ENCODE measurements at places on chromosomes 12 and 14.

GRCh38 chr14:95993768-95994592, 45.2 kb upstream of the C14orf132 start:
- DNase-seq, result peak; percentile 38

DNA sequence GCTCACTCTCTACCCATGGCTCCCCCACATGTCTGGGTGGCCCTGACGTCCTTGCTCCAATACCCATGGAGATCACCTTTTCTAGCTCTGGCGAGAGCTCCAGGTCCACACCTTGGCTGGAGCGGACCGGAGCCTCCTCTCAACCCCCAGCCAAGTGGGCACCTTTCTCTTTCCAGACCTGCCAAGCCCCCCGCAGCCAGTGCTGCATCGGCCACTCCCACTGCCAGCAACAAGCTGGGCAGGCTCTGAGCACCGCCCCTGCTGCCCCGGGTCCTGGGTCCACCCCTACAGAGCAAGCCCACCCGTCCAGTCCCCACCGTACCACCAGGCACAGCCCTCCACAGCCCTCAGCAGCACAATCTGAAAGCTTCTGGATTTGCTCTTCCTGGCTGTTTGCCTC, 98.2 kb upstream of the C14orf180 start:
- no peak for DNase-seq

- DNase-seq, result no peak
Observed at GRCh38 chr12:66041651-66042363, 88.7 kb downstream of the LLPH start.

DNA sequence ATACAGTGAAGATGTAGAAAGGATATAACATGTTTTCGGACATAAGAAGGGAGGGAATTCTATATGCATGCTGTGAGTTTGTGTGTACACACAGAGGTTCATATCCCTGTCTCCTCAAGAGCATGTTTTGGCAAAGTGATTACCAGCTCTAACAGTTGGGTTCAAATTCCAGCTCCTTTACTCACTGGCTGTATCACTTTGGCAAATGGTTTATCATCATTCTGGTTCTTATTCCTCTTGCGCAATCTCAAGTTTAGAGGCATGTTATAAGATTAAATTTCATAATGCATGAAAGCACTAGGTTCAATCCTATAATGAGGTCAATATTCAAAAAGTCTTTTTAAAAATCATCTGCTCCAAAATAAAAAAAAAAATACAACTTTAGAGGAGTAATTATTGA, 107.7 kb upstream of the LRFN5 start:
- no peak for DNase-seq

GRCh38 chr14:102947321-102948103, 25.0 kb downstream of the AMN start:
- DNase-seq, result no peak

- DNase-seq, result no peak
Observed at GRCh38 chr12:44307506-44308168, 471.8 kb downstream of the TMEM117 start.

DNA sequence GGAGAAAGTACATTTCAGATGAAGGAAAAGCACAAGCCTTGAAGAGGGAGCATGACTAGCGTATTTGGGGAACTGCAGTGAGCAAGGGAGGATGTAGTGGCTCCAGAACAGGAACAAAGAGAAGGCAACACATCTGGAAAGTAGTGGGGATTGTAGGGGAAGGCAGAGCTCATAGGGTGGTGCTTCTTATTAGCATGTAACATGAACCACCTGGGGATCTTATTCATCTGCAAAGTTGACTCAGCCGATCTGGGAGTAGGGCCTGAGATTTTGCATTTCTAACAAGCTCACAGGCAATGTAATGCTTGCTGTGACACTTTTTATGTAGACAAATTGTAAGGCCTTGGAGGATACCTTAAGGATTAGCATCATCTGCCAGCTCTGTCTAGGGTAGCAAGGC, 447.3 kb downstream of the NELL2 start:
- no peak for DNase-seq

Data from SK-N-DZ (cell line).